ENCODE measurements at places on chromosomes 12 and 14.

DNA sequence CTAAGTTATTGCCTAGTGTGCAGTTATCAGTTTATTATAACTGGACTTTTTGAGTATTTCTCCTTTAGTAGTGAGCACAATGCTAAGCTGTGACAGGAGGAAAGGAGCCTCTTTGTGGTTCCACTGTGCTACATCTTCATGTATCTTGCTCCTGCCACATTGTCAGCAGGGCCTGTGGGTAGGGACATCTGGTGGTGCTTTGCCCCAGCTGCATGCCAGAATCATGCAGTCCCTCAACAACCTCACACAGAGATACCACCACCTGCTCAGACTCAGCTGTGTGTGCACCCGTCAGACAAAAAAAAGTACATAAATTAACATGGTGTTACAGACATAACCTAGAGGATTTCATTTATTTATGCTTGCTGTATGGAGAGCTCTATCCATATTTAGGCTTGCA lies 51.1 kb downstream of the MIS18BP1 start:
- peak; percentile 37 for DNase-seq

DNA sequence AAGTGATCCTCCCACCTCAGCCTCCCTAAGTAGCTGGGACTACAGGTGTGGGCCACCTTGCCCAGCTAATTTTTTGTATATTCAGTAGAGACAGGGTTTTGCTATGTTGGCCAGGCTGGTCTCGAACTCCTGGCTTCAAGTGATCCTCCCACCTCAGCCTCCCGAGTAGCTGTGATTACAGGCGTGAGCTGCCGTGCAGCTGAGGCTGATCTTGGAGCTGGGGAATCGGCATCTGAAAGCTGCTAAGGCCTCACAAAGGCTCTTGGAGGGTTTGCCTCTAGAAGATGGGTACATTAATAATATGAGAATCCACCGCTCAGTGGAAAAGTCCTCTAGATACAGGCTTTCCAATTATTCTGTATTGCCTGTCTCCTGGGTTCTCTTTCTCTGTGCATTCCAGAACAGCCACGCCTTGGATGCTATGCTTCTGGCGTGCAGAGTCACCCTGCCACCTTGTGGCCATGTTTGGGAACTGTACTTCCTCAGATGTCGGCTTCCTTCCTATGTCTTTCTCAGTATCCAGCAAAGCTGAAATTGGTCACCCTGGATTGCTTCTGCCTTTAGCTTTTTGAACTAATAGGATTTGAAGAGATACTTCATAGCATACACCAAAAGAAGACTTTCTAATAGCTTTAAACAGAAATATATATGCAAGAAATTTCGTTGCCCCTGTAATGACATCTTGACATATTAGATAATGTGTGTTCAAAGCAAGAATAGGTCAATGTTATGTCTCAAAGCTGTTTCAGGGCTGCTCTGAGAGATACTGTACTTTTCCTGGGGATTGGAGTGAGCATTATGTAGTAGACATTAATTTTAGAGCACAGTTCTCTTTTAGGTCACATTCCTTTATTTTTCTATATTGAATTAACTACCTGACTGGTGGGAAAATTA lies 75.4 kb downstream of the SNAPC1 start:
- peak; percentile 79 for DNase-seq

GRCh38 chr14:85915711-85916110 lies 385.8 kb downstream of the FLRT2 start:
- DNase-seq: no peak

- peak; percentile 50 for DNase-seq
These were observed 71.9 kb upstream of the POC1B start for GRCh38 chr12:89597770-89598169.

GRCh38 chr12:39332661-39333175 lies 110.2 kb downstream of the KIF21A start:
- no peak for DNase-seq

DNA sequence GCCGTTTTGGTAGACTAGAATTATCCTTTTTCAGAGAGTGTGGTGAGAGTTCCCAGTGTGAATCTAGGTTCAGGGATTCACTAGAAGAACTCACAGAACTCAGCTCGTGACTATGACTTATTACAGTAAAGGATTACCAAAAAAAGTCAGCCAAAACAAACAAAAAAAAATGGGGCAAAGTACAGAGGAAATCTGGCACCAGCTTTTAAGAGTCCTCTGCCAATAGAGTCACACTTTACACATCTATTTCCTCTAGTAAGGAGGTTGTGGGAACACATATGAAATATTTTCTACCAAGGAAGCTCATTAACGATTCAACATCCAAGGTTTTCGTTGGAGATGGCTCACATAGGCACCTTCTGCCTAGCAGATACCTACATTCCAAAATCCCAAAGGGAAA lies 28.2 kb downstream of the TSPAN19 start:
- no peak for DNase-seq

DNA sequence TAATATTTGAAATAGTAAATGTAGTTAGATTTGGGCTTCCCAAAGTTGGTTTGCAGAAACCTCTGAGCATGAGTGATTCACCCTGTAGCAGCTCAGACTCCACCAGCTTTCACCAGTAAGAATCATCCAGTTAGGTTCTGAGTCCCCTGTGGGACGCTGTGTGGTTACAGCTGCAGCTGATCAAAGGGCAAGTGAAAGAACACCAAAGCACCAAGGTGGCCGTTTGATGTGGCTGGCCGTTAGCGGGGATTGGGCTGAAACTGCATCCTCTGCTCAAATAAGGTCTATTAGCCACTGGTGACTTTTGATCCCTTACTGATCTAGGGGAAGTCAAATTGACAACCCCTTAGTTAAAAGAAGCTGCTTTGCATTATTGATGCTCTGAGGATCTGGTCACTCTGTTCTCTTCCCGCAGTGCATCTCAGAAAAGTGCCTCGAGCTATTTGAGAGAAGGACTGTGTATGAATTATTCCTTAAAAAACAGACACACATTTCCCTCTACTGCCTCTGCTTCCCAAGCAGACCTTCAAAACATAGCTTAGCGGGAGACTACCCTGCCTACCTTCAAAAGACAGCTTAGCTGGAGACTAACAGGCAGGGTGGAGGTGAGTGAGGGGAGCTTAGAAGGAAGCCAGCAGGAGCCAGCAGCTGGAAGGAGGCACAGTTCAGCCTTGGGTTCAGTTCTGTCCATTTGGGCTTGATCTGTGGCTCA lies 3.7 kb downstream of the ABHD12B start:
- DNase-seq: peak; percentile 85

DNA sequence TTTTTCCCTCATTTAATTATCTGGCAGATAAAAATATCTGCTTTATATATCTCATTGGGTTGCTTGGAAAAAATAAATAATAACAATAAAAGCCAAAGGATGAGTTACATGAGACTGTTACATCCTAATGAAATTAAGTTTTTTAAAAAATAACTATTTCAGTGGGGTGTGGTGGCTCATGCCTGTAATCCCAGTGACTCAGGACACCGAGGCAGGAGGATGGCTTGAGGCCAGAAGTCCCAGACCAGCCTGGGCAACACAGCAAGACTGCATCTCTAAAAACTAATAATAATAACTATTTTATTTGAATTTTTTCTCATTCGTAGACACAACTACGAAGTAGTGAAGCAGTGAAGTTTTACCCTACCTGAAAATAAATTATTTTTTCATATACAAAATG lies 103.3 kb downstream of the BCAT1 start:
- no peak for DNase-seq

- no peak for DNase-seq
These were observed 26.6 kb upstream of the GALNT9 start for GRCh38 chr12:132355742-132356681.

GRCh38 chr14:51039252-51039651 lies 55.7 kb downstream of the TRIM9 start:
- DNase-seq: no peak

- DNase-seq: peak; percentile 55
These were observed at the start of gene LRP1 for GRCh38 chr12:57127726-57128518. LRP1 (plus strand) TSS chr12:57128483; CDS start chr12:57128965, 482 bp downstream.

GRCh38 chr12:55771736-55772135 lies 28.8 kb downstream of the GDF11 start:
- no peak for DNase-seq

DNA sequence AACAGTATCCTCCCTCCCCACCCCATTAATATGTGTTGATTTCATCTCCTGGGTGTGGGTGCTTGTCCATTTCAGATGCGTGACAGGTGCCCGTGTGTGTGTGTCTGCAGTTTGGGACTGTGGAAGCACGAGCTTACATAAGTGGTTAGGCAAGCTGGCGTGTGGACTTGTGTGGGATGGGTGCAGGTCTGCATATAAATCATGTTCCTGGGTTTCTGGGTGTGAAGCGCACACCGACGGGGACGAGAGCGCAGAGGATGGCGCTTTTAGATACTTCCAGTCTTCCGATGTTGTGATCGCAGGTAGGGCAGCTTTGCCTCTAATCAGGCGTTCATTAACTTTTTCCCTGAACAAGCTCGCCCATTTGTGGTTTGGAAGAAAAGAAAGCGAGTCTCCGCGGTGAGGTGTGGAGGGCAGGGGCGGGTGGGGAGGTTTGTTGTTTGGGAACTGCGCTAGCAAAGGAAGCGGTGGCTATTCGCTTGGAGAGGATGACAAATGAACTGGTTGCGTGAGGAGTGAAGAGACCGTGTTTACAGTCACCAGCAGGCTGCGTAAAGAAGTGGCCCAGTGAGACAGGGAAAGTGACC lies 865 bp downstream of the RGS6 start:
- DNase-seq: peak; percentile 14

DNA sequence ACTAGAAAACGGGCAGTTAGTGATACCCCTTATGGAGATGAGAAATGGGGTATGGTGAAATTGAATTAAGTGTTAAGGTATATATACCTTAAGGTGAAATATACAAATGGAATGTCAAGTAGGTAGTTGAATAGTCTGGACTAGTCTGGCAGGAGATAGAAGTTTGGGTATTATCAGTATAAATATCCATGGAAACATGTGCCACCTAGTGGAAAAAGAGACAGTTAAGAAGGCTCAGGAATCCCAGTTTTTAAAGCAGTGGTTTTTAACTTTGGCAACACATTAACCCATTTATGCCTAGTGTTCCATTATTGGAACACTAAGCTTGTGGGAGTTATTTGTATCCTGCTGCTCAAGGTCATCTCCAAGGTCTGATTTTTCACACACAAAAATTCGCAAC lies 38.6 kb upstream of the TPH2 start:
- DNase-seq: no peak

- no peak for DNase-seq
These were observed 39.0 kb downstream of the CKB start for GRCh38 chr14:103483600-103483999.

GRCh38 chr14:81235096-81235495 lies 14.3 kb upstream of the GTF2A1 start:
- no peak for DNase-seq

- no peak for DNase-seq
These were observed 114.0 kb upstream of the TMEM132D start for GRCh38 chr12:130017591-130018449.

DNA sequence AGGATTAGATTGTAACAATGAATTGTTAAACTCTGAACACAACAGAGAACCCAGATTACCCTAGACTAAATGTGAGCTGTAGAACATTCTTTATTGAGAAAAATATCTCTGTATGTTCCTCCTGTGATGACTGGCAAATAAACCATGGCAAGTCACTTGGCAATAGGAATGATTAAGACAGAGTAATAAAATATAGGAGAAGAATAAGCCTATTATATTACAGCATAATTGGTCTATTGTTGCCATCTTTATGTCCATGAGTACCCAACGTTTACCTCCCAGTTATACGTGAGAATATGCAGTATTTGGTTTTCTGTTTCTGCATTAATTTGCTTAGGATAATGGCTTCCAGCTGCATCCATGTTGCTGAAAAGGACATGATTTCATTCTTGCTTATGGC lies 211.2 kb upstream of the AVPR1A start:
- no peak for DNase-seq

GRCh38 chr12:93027041-93027440 lies 97.9 kb upstream of the EEA1 start:
- no peak for DNase-seq

DNA sequence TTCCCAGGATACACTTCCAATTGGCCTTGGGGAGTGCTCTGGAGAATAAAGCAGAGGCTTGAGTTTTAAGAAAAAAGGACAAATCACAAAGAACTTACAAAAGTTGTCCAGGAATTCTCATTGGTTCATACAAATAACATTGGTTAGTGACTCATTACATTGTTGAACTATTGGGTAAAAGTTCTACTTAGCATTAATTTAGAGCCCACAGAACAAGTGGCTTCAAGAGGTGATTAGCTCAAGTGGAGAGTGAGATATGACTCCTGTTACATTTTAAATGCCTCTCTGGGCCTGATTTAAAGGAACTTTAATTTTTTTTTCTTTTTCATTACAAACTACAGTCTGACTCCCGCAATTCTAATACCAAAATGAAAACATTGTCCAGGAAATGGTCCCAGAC lies 72.9 kb downstream of the ASCL4 start:
- no peak for DNase-seq

DNA sequence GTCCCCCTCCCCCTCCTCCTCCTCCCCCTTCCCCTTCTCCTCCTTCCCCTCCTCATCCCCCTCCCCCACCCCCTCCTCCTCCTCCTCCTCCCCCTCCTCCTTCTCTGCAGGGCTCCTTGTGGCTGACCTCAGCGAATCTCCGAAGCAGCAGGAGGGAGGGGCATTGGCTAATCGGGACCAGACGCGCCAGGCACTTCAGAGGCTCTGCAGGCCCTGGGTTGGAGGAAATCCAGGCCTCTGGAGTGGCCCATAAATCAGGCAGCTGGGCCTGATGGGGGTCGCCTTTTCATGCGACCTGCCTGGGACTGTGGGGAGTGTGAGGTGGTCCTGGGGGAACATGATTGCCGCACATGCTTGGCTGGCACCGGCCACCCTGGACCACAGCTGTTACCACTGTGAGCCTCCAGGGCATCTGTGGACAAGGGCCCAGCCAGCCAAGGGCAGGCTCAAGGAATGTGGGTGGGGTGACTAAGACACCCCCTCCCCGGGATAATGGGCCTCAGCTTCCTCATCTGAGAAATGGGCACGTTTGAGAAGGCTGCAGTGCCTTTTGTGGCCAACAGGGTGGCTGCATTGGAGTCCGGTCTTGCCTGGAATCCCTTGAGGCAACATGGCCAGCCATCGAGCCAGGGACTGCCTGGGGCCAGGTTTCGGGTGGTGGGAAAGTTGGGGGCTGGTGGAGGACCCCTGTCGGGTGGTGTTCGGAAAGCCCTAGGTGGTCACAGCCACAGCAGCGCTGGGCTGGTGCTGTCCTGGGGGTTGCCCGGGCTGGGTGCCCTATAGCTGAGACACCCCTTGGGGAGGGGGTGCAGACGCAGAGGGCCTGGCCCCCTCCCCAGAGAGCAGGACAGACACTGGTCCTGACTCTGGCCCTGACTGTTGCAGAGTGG lies 12.0 kb downstream of the KIF26A start:
- DNase-seq: peak; percentile 12

DNA sequence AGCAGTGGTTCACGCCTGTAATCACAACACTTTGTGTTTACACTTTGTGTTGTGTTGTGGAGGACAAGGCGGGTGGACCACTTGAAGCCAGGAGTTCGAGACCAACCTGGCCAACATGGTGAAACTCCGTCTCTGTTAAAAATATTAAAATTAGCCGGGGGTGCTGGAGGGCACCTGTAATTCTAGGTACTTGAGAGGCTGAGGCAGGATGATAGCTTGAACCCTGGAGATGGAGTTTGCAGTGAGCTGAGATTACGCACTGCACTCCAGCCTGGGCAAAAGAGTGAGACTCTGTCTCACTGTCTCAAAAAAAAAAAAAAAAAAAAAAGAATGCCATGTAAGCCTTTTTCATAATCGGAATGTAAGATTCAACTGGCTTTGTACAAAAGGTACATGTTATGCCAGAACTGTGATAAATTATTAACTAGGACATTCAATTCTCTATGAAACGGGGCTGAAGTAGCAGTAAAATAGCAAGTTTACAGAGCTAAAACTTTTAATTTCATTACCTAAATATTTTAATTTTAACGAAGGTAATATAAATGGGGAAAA lies 13.9 kb upstream of the PITPNM2 start:
- no peak for DNase-seq

Data from activated CD4-positive, alpha-beta T cell treated with anti-CD3 and anti-CD28 coated beads, Interleukin-2, amount 50 U/mL, for 16 hours (primary cell).